ENCODE measurements at places on chromosomes 12 and 14.

- DNase-seq: no peak
Observed at GRCh38 chr12:67096533-67097318, 172.4 kb upstream of the CAND1 start.

GRCh38 chr14:96660123-96660522 lies 137.1 kb upstream of the VRK1 start:
- no peak for DNase-seq

GRCh38 chr14:65156568-65157366 lies 54.5 kb upstream of the MAX start:
- DNase-seq: no peak

GRCh38 chr12:27107986-27108385 lies 25.6 kb upstream of the C12orf71 start:
- no peak for DNase-seq

GRCh38 chr12:52221912-52222457 lies 11.1 kb upstream of the KRT7 start:
- no peak for DNase-seq

GRCh38 chr12:68622250-68622649 lies 11.6 kb downstream of the RAP1B start:
- no peak for DNase-seq

DNA sequence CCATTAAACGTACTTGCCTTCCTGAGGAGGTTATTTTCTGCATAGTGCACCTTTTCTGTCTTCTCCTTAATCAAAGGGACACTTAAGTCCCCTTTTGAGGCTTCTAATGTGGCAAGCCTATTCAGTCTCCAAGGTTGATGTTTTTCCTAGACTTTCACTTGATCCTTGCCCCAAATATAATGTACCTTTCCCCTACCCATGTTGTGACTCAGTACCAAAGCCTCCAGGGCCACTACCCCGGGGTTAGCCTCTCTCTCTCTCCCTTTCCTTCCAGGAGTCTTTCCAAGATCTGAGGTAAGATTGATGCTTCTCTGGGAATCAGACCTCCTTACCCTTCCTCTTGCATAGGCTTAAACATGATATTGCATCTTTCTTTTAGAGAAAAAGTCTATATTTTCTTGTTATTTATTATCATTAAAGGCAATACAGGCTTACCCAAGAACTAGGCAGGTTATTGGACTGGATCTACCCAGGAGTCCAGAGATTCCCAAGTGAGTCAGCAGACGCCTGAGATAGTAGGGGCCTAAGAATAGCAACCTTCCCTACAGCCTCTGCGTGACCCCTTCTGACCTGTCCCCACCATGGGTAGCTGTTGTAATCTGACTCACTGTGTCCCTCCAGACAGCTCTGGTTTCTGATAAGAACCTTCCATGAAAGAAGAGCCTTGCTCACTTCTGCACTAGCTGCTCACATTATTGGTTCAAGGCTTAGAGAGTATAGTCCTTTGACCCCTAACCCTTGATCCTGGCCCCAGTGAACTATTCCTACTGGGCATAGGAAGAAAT lies 172.9 kb downstream of the ZFP36L1 start:
- no peak for DNase-seq

GRCh38 chr12:122081697-122082221 lies 3.2 kb downstream of the MLXIP start:
- no peak for DNase-seq

GRCh38 chr12:89732522-89732921 lies 23.9 kb upstream of the ATP2B1 start:
- DNase-seq: no peak

GRCh38 chr12:117034249-117034648 lies 65.0 kb downstream of the TESC start:
- no peak for DNase-seq

GRCh38 chr12:20475542-20475941 lies 107.2 kb downstream of the PDE3A start:
- DNase-seq: no peak

DNA sequence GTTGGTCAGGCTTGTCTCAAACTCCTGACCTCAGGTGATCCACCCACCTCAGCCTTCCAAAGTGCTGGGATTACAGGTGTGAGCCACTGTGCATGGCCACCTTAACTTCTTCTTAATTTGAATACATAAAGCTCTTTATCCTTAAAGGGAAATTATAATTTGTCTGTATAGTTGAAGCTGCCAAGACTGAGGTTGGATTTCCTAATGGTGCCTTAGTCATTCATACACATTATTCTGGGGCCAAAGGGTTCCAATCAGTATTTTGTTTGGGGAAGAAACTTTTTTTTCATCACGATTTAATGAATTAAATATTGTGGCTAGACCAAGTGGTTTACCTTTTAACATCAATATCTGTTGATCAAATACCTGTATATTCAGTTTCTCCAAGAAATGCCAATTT lies 135.9 kb downstream of the SYT1 start:
- DNase-seq: no peak

GRCh38 chr12:10491766-10492165 lies 13.9 kb upstream of the EIF2S3B start:
- no peak for DNase-seq

GRCh38 chr14:76760331-76761135 lies 735 bp upstream of the VASH1 start:
- DNase-seq: no peak

GRCh38 chr12:48927261-48927660 lies 2.0 kb upstream of the FKBP11 start:
- no peak for DNase-seq

DNA sequence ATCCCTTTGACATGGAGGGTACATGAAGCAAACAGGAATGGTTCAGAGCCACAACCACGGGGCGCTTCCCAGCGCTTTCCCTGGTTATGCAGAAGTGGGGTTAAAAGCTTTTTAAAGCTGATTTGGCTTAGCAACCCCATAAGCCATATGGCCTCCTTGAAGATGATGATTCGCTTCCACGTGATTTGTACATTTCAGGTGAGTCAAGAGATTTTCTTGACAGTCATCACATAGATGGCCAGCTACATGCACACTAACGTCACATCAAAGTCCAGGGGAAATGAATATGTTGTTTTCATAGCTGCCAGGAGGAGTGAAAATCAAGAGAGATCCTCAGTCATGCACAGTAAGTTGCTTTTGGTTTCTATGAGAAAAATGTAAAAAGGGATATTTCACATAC lies 309.7 kb downstream of the TMEM132D start:
- DNase-seq: no peak

GRCh38 chr14:75648066-75648838 lies 12.4 kb downstream of the ERG28 start:
- DNase-seq: no peak

DNA sequence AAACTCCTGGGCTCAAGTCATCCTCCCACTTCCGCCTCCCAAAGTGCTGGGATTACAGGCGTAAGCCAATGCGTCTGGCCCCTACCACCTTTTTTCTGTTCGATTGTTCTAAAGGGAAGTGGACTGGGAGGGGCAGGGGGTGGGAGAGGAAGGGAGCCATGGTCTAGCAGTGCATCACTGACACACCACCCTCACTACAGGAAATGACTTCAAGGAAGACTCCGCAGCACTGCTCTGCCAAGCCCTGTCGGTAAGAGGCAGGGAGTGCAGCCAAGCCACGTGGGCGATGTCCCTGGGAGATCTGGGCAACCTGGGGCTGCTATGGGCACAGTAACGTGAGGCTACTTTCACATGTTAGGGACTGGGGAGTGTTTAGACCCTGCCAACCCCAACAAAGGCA lies 18.0 kb downstream of the LRRC74A start:
- no peak for DNase-seq

DNA sequence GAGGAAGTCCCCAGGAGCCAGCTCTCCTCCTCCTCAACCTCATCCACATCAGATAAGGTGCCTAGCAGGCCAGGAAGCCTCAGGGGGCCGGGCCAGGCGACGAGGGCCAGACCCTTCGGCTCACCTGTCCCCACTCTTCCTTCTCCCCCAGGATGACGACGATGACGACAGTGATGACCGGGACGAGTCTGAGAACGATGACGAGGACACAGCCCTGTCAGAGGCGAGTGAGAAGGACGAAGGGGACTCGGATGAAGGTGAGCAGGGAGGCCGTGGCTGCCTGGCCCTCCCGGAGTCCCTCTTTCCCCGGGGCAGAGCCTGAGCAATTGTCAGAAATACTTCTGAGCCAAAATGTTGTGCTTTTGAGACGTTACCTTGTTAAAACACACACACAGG lies 13.8 kb downstream of the SETD1B start:
- no peak for DNase-seq

DNA sequence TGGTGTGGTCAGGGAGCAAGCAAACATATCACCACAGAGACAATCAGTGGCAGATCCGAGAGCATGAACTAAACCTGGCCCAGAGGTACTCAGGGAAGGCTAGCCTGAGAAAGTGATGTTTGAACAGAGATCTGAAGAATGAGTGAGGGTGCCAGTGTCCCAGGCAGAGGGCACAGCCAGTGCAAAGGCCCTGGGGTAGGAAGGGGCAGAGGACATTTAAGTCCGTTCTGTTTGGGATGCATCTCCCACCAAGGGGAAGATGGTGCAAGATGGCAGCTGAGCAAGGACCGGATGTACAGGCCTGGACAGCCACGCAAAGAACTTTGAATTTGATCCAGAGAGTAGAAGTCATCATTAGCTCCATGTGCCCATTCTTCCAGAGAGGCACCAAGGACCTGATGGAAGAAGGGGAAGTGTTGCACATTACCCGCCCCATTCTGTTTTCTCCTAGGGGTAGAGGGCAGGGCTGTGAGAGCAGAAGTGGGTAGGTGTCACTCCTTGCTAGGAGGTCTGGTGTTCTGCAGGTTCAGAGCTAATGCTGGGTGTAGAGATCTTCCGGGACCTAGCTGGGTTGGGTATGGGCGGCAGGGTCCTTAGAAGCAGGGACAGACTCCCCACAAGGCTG lies 3.9 kb downstream of the DTX1 start:
- DNase-seq: no peak

- no peak for DNase-seq
Observed at GRCh38 chr14:100393362-100393761, 70.2 kb downstream of the SLC25A47 start.

DNA sequence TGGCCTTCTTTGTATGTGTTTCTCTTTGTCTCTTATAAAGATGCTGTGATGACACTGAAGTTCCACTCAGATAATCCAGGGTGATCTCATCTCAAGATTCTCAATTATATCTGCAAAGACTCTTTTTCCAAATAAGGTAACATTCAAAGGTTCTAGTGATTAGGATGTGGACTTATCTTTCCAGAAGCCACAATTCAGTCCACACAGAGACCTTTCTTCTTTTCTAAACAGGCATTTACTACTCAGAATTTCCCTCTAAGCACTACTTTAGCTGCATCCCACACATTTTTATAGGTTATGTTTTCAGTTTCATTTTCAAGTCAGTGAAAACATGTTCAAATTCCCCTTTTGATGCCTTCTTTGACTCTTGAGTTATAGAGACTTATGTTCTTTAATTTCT lies 9.0 kb upstream of the NKX2-1 start:
- no peak for DNase-seq

GRCh38 chr12:21971344-21971743 lies 30.1 kb upstream of the ABCC9 start:
- no peak for DNase-seq

DNA sequence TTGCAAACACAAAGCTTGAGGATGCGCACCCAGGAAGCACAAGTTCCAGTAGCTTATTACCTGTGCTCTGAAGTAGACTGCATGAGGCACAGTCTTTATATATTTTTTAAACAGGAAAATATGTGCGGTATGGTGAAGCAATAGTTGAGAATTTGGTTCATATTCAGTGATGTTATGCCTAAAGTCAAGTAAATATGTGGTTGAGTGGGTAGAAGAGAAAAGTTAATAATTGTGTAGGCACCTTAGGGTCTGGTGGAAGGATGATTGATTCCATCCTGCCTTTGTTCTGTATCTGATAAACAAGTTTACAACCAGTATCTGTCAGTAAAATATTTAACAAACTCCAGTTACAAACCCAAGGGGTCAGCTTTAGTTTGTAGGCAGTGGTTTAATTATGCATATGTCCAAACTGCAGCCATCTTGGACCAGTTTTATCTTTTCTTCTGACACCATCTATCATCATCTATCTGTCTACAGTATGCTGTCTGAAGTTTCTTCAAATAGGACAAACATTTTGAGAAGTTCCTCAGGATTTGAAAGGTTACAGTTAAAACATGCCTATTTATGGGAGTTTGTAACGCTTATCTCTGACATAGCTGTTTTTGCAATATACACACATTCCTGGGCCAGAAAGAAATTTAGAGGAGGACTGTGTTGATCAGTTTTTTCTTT lies 10.8 kb downstream of the SINHCAF start:
- DNase-seq: no peak

DNA sequence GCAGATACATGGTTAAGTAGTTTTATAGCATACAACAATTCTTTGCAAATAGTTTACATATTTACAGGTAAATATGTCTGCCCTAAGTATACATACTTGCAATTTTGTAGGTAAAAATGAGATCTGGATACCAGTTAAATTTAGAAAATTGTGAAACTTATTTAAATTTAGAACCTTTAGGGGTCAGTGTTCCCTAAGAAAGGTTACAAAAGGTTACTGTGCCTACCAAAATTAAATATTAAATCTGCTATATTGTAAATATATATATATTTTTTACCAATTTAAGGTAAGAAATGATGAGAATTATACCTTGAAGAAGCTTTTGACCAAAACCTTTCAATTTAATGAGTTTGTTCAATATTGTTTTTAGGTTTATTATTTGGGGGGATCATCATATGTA lies 54.0 kb downstream of the MIPOL1 start:
- no peak for DNase-seq

DNA sequence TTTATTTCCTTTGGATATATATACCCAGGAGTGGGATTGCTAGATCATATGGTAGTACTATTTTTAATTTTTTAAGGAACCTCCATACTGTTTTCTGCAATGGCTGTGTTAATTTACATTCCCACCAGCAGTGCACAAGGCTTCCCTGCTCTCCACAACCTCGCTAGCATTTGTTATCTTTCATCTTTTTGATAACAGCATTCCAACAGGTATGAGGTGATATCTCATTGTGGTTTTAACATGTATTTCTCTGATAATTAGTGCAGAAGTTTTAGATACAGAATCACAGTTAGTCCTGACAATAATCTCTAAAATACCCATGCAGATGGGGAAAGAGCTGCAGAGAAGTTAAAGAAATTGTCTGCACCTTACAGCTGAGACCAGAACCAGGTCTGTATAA lies 35.5 kb upstream of the BCL2L14 start:
- DNase-seq: no peak

GRCh38 chr14:51821822-51822221 lies 38.6 kb upstream of the GNG2 start:
- DNase-seq: no peak

- DNase-seq: no peak
Observed at GRCh38 chr12:53481939-53482586, 17.2 kb downstream of the MAP3K12 start.
